ENCODE measurements at places on chromosomes 1 and 21. TPM values are rescaled to one million over a fixed set of nuclear protein-coding genes. Genes with fewer than 3 reads are reported as not detected.
A peak's percentile ranks its signal among the peaks of the same experiment; 100 is the strongest.

Gene C1orf216
- total RNA-seq, result 11.7 TPM

Gene PLEKHM2
- 50.4 TPM for total RNA-seq

Gene NBPF20
- total RNA-seq, result 0.22 TPM

Gene MARCKSL1
- total RNA-seq, result 457 TPM

Gene TMPRSS2
- 10.2 TPM for total RNA-seq

DNA sequence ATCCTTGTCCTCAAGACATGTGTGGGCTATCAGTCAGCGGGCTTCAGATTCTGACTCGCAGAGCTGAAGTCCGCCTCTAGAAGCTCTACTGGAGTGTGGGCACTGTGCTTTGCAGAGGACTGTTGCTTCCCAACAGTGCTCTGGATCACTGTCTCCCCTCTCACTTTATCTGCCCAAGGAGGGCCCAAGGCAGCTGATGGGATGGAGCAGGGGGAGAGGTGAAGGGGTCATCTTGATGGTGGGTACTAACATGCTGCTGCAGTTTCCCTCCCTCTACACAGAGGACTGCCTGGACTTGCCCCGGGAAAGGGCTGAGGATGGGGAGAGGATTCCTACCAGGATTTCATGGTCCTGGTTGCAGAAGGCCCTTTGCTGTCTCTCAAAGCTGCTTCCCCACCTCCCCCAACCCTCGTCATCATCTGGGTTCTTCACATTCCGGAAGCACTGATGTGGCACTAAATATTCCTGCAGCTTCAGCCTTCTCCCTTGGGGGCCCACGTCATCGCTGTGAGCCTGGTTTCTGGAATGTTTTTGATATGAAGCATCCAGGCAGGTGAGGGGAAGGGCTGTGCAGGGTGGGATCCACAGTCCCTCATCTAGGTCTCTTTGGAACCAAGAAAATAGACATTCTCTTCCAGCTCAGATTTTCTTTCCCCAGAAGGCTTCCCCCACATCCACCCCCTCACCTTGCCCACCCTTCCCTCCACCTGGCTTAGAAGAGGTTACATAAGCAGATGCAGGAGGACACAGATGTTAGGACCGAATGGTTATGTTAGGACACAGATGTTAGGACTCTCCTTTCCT lies 23.2 kb downstream of the NUAK2 start:
- H3K4me1 ChIP-seq, result peaks cover 24% of the 10 kb centered on the region
- peak overlapping the region; percentile 16 for H3K27ac ChIP-seq
- H3K4me3 ChIP-seq, result no peak overlapping the region
- H3K27me3 ChIP-seq, result no peaks in the 10 kb centered on the region
- peaks cover 8% of the 10 kb centered on the region for H3K36me3 ChIP-seq
- peak; percentile 88 for DNase-seq

DNA sequence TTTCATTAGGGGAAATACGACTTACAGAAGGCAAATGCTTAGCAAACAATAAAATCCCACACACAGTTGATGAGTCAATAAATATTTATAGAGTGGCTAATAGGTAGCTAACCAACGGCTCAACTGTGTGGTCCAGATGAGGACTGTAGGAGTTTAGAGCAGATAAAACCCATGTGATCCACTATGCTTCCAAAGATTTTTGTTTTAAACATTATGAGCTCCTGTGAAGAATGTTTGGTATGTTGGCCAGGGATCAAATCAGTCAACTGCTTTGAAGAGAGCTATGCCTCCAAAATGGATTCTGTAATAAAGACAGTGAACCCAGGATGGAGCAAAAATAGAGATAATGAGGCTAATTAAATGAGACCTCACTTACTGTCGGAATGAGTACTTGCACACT lies 72.3 kb upstream of the COL11A1 start:
- no peaks in the 10 kb centered on the region for H3K36me3 ChIP-seq
- H3K4me1 ChIP-seq, result no peaks in the 10 kb centered on the region
- H3K27me3 ChIP-seq, result no peaks in the 10 kb centered on the region
- no peak overlapping the region for H3K27ac ChIP-seq
- no peak for DNase-seq

GRCh38 chr1:84632673-84633434 lies 57.4 kb downstream of the SSX2IP start:
- H3K4me1 ChIP-seq, result no peaks in the 10 kb centered on the region
- H3K27ac ChIP-seq, result no peak overlapping the region
- DNase-seq, result no peak
- H3K36me3 ChIP-seq, result no peaks in the 10 kb centered on the region

- no peaks in the 10 kb centered on the region for H3K36me3 ChIP-seq
- no peak overlapping the region for H3K27ac ChIP-seq
- no peak for DNase-seq
- H3K27me3 ChIP-seq, result no peaks in the 10 kb centered on the region
- H3K4me3 ChIP-seq, result no peak overlapping the region
Measured at GRCh38 chr1:8985915-8986813, 40.1 kb downstream of the SLC2A7 start.

DNA sequence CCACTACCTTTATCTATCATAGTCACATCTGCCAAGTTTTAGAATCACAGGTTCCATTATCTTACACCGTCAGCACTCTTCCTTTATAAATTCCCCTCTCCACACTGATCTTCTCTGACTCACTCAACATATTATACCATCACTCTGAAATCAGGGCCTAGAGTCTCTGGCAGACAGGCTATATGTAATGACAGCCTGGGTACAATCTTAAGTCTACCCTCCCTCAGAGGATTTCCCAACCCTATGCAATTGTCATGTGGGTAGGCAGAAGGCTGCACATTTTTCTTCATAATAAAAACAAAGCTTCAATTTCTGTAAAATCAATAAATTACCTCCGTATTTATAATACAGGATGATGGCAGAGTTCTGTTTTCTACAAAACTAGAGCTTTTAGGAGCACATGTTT lies 138.0 kb downstream of the RERE start:
- H3K4me1 ChIP-seq, result peaks cover 6% of the 10 kb centered on the region
- H3K27ac ChIP-seq, result no peak overlapping the region
- H3K27me3 ChIP-seq, result no peaks in the 10 kb centered on the region

Gene RSPH1
- total RNA-seq, result 0.31 TPM

GRCh38 chr1:236161230-236161629 lies 18.9 kb downstream of the GPR137B start:
- H3K27ac ChIP-seq, result no peak overlapping the region
- H3K27me3 ChIP-seq, result no peaks in the 10 kb centered on the region
- peaks cover 26% of the 10 kb centered on the region for H3K36me3 ChIP-seq
- no peaks in the 10 kb centered on the region for H3K4me1 ChIP-seq
- no peak for DNase-seq

GRCh38 chr1:219085988-219086387 lies 87.7 kb upstream of the LYPLAL1 start:
- H3K4me3 ChIP-seq, result no peak overlapping the region
- no peak for DNase-seq
- no peaks in the 10 kb centered on the region for H3K36me3 ChIP-seq

Gene SLC45A1
- total RNA-seq, result 0.63 TPM

DNA sequence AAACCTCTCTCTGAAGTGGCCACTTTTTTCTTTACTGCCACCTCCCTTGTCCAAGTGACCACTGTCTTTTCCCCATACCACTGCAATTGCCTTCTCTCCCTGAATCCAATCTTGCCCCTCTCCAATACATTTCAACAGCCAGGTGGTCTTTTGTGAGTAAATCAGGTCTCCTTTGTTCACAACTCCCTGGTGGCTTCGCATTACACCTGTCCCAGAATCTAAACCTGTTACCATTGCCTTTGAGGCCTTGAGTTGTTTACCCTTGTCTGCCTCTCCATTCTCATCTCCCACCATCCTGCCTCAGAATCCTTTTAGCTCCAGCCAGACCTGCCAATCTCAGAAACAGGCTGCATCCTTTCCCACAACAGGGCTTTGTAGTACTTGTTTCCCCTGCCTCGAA lies 21.8 kb upstream of the DYNLT5 start:
- no peaks in the 10 kb centered on the region for H3K27me3 ChIP-seq
- no peak overlapping the region for H3K4me3 ChIP-seq
- H3K36me3 ChIP-seq, result no peaks in the 10 kb centered on the region

- H3K27ac ChIP-seq, result no peak overlapping the region
- DNase-seq, result no peak
- H3K4me3 ChIP-seq, result no peak overlapping the region
- H3K4me1 ChIP-seq, result no peaks in the 10 kb centered on the region
Measured at GRCh38 chr1:11157867-11158266, 31.3 kb upstream of the ANGPTL7 start.

All from H9 (cell line).